ENCODE measurements at places on chromosomes 5 and 9. TPM values are rescaled to one million over a fixed set of nuclear protein-coding genes. Genes with fewer than 3 reads are reported as not detected.

DNA sequence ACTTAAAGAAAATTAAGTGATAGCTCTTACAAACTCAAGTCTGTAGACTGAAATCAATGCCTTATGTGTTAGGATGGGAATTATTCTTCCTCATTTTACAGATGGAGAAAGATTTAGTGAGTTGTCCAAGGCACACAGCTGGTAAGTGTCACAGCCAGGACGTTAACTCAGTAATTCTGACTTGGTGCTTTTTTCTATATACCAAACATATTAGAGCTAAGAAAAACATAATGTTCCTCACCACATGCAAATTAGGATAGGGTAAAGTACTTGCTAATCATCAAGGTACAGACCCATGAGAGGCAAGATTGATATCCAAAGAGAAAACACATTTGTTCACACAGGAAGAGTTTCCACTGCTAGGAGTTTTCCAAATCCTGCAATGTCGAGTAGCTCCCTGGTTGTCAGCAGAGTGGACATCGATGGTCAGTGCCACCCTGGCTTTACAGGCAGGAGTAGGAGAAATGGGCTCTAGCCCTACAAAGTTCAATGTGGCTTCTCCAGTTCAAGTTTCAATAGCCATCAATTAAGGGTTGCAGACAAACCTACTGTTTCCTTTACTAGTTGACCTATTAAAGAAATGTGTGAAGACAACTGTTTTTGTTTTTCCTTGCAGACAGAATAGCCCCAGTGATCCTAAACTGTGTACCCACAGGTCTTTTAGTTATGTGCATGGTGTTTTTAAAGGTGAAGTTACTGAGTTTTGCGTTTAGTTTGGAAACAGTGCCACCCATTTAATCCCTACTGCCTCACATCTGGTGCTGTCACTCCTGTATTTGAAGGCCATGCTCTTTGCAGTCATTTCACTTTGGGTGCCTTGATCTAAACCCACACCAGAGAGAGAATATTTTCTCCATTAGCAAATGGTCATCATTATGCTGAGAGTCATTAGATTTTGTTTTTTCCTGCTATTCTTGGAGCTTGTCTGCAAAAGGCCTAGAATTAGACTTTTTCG is 460.8 kb upstream of the SMARCA2 start:
- DNase-seq: no peak

- no peak for DNase-seq
These were observed 860.1 kb downstream of the PTPRD start for GRCh38 chr9:9752722-9753121.

DNA sequence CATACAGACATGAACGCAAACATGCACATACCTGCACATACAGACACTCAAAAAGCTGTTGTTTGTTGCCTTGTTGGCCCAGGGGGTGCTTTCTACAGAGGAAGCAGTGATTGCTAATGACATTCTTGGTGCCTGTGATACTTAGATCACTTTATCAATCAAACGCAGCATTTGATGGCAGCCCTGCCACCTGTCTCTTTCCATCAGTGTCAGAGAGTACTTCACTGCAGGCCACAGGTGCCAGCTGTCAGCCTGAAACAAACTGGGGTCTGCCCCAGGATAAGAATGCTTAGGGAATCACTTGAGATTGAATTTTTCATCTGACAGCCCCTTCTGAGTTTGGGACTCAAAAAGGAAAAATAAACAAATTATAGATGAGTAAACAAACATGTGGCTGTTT is 388.9 kb upstream of the SGCD start:
- no peak for DNase-seq

Gene ECM2
- total RNA-seq: not detected

DNA sequence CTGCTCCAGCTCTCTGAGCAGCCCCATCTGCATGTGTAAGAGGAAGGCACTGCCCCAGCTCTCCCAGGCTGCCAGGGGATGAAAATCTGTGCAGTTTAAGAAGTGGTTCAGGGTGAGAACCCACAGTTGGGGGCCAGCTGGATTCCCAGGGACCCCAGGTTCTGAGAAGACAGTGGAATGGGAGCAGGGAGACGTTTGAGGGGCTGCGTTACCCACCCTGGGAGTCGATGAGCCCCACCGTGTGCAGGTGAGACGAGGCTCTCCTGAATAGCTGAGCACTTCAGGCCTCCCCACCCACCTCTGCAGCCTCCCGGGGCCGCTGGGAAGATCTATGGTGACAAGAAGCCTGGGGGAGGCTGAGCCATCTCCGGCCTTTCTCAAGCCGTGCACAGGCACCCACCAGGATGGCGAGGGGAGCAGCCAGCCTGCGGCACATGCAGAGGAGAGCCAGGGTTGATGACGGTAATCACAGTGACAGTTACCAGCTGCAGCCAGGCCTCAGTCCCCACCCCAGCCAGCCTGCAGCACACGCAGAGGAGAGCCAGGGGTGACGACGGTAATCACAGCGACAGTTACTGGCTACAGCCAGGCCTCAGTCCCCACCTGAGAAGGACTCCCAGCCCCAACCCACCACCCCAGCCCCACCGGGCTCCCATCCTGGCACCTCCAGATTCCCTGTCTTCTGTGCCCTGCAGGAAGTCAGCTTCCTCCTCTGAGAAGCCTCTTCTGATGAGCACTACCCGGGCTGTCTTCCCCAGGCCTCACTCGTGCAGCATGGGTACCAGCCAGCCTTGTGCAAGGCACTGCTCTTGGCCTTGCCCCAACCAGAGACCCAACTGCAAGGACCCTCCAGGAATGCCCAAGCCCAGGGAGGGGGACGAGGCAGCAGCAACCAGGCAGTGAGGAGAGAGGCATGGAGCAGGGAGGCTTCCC is 150.8 kb upstream of the PPP1R26 start:
- no peak for DNase-seq

Measured in activated naive CD8-positive, alpha-beta T cell treated with anti-CD3 and anti-CD28 coated beads, Interleukin-2, amount 10 ng/mL, durations not matched to agents 7 days and 5 days (primary cell).